ENCODE measurements at places on chromosomes 13 and 19.

DNA sequence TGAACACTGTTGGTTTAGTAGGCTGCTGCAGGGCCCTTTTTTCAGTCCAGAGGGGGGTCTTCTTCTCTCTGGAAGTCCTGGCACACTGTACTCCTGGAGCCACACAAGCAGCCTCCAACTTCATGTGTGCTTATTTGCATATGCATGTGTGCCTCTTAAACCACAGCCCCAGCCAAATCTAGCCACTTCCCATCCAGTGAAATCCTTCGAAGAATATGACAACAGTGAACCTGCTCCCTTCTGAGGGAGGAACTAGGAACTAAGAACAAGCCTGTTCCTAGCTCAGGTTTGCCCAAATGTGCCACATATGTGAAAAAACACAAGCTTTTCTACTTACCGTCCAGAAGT is 348.5 kb downstream of the FOXO1 start:
- DNase-seq: no peak

DNA sequence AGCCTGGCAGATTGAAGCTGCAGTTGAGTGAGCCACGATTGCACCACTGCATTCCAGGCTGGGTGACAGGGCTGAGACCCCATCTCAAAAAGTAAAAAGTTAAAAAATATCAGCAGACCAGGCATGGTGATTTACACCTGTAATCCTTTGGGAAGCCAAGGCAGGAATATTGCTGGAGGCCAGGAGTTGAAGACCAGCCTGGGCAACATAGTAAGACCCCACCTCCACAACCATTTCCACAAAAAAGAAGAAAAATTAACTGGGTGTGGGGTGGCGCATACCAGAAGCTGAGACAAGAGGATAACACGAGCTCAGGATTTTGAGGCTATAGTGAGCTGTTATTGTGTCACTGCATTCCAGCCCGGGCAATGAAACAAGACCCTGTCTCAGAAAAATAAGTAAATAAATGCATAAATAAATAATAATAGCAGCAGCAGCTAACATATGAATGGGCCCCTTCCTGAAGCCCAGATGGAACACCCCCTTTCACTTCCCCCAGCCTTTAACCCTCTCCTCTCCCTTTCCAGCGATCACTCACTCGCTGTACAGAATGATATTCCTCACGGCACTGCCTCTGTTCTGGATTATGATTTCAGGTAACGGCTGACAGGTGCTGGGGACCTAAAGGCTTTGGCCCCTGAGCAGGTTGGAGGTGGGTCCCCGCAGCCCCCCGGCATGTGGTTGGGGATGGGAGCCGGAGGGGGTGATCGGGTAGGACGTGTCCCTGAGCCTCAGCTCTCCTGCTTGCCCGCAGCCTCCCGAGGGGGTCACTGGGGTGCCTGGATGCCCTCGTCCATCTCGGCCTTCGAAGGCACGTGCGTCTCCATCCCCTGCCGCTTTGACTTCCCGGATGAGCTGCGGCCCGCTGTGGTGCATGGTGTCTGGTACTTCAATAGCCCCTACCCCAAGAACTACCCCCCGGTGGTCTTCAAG is 3.2 kb downstream of the MAG start:
- DNase-seq: no peak

GRCh38 chr19:843180-843835 is 2.5 kb downstream of the PRTN3 start:
- peak; percentile 79 for DNase-seq

GRCh38 chr13:97798836-97799235 is 154.6 kb upstream of the IPO5 start:
- no peak for DNase-seq

- peak; percentile 26 for DNase-seq
Measured at GRCh38 chr19:49954092-49954829, 6.7 kb downstream of the SIGLEC11 start.

- peak; percentile 68 for DNase-seq
Measured at GRCh38 chr19:19113040-19113626, 25.1 kb downstream of the TMEM161A start.

DNA sequence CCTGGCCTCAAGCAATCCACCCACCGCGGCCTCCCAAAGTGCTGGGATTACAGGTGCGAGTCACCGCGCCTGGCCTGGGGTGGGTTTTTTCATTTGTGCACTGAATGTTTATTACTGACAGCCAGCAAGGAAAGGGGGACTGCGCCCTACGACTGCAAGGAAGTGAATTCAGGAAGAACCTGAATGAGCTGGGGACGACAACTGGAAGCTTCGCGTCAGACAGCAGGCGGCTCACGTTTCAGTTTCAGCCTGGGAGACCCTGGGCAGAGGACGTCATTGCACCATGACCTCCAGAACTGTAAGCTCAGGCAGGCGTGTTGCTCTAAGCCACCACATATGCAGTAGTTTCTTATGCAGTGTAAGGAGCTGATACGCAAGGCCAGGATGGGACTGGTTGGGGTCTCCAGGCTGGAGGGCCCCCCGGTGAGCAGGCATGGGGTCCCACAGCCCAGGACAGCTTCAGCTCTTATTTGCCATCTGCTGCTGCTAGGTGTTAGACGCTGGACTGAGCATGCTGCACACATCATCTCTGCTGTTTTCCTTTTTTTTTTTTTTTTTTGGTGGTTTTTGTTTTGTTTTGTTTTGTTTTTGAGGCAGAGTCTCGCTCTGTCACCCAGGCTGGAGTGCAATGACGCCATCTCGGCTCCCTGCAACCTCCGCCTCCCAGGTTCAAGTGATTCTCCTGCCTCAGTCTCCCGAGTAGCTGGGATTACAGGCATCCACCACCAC is 66.6 kb downstream of the GADD45B start:
- DNase-seq: peak; percentile 69

GRCh38 chr13:114024603-114025404 is 50.9 kb upstream of the C13orf46 start:
- no peak for DNase-seq

DNA sequence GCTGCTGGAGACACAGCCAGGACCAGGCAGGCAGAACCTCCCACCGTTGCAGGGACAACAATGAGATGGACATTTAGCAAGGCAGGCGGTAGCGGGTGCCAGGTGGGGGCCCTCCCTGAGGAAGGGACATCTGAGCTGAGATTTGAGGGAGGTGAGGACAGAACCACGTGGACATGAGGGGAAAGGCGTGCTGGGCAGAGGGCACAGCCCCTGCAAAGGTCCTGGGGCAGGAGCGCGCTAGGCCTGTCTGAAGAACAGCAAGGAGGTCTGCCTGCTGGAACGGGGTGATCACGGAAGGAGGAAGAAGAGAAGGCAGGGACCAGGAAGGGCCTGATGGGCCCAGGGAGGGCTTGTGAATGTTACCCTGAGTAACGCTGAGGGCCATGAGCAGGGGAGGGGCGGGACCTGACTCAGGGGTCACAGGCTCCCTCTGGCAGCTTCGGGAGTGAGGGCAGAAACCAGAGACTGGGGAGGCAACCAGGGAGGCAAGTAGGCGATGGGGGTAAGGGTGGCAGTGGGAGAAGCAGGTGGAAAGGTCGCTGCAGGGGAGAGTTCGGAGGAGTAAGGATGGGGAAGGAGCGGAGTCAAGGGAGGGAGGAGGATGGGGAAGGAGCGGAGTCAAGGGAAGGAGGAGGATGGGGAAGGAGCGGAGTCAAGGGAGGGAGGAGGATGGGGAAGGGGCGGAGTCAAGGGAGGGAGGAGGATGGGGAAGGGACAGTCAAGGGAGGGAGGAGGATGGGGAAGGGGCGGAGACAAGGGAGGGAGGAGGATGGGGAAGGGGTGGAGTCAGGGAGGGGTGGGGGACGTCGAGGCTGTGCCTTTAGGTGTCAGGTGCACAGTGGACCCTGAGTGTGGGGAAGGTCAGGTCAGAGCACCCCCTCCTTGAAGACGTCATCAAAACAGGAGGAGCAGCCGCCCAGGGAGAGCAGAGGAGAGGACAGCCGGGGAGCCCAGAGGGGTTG is 15.7 kb upstream of the B3GNT3 start:
- peak; percentile 98 for DNase-seq

DNA sequence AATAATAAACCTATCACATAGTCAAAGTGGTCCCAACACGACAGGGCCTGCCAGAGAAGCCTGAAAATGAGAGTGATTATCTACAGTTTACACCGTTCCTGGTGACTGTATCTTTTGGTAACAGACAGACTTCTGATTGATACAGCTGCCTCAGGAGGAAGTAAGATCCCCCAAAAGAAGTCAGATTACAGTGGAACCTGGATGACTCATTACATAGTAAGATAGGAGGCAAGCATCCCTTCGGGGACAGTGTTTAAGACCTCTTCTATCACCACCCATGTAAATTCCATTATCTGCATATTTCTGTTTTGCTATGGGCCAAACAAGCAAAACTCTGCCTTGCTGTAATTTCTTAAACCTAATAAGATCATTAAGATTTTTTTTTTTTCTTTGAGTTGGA is 44.0 kb upstream of the FLT1 start:
- no peak for DNase-seq

DNA sequence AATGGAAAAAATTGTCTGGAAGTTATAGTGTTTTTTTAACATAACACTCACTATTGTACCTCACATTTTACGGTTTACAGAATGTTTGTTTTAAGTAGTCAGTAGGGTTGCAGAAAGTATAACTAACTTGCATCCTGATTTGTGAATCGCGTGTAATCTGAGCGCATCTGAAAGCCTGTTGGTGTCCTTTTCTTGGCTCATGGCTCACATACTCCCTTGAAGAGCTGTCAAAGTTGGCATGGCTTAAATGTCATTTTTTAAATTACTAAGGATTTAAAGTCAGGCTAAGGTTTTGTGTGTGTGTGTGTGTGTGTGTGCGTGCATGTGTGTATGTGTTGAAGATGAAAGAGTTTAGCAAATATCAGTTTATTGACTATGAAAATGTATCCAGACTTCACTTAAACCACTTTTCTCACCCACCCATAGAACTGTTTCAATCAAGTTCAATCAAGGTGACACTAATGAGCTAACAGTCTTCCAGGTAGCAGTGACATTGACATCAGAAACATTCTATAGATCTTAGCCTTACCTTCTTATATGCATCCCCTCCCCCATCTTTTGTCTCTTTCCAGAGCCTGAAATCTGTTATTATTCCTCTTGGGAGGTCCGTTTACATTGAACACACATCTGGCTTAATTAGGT is 480.4 kb upstream of the SGCG start:
- no peak for DNase-seq

DNA sequence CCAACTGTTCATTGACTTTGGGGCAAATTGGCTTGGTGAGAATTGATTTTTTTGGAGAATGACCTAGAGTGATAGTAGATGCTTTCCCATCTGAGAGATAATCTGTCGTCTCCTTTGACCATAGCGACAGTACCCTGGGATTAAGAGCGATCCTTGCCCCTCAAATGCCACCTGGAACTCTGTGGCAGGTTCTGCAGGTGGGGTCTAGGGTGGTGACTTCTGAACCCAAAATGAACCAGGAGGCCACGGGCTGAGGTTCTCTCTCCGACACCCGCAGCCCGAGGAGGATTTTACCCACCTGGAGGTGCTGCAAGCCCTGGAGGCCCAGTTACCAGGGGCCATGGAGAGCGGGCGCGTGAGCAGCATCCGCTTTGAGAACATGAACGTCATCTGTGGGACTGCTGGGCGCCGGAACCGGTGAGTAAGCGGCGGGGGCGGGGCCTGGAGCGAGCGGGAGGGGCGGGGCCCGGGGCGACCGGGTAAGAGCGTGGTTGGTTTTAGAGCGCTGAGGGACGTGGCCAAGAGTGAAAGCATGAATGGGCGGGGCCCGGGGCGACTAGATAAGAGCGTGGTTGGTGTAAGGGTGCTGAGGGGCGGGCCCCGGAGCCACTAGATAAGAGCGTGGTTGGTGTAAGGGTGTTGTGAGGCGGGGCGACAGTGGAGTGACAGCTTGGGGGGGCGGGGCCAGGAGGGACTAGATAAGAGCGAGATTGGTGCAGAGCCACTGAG is 8.6 kb downstream of the C19orf81 start:
- peak; percentile 100 for DNase-seq

GRCh38 chr19:54305141-54305540 is 7.8 kb downstream of the LILRA5 start:
- no peak for DNase-seq

- DNase-seq: peak; percentile 38
Measured at GRCh38 chr13:79973533-79973963, 367.4 kb downstream of the SPRY2 start.

DNA sequence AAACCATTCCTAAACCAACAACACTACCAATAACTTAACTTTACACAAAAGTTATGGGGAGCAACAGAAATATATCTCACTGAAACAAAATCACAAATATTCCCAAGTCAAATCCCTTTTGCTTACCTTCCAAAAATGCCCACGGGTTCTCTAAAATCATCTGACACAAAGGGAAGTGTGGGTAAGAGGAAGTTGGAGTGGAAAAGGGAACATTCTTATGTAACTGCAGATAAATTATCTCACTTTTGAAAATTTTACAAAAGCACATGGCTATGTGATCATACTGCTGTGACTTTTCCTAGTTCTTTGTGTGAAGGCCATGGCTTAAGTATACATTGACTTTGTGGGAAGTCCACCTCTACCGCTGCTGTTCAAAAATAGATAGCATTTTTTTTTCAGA is 350.5 kb downstream of the GPC6 start:
- DNase-seq: no peak

- DNase-seq: no peak
Measured at GRCh38 chr13:51873117-51873798, 11.5 kb downstream of the CCDC70 start.

DNA sequence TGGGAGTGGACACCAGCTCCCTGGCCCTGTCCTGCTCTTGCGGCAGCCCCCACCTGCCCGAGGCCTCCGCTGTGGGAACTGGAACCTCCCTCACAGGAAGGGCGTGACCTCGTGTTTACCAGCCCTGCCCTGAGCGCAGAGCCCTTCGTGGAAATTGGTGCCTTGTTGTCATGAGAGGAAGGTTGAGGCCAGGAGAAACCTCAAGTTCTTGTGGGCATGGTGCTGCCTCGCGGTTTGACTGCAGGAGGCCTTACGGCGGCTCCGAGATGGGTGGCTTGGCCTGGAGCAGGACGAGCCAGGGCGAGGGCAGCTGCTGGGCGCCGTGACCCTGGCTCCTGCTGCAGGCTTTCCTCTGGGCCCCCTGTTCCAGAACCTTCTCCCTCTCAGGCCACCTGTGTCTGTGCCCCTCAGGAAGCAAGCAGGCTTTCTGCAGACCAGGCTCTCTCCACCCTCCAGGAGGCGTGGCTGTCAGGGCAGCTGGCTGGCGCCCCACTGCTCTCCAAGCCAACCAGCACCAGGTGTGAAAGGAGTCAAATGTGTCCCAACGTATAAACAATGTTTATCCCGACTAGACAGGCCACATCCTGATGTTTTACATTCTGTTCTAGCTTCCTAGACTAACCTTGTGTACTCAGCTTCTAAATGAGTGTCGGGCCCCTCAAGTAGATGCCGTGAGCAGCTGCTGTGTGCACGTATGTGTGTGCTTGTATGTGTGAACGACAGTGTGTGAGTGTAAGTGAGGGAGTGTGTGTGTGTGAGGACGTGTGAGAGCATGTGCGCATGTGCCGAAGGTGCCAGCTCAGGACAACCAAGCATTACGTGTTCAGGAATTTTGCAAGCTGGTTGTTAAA is 10.4 kb upstream of the RASA3 start:
- no peak for DNase-seq

DNA sequence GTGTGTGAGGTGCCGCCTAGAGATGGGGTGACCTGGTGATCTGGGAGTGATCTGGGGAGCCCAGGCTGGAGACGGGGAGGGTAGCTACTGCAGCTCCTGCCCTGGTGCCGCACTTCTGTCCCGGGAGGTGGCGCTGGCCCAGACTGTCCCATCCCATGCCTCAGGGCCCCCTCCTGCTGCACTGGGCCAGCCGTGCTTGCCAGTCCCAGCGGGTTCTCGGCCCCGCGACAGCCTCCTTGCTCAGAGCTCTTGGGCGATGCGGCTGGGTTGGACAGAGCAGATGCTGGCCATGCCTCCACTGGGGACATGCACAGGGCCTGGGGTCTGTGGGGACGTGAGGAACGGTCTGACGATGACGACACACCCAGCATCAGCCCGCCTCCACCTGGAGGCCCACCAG is 2.5 kb downstream of the RAX2 start:
- no peak for DNase-seq

Data from GM23338 (cell line).